ENCODE measurements at places on chromosomes 7 and 10.
A peak's percentile ranks its signal among the peaks of the same experiment; 100 is the strongest.

DNA sequence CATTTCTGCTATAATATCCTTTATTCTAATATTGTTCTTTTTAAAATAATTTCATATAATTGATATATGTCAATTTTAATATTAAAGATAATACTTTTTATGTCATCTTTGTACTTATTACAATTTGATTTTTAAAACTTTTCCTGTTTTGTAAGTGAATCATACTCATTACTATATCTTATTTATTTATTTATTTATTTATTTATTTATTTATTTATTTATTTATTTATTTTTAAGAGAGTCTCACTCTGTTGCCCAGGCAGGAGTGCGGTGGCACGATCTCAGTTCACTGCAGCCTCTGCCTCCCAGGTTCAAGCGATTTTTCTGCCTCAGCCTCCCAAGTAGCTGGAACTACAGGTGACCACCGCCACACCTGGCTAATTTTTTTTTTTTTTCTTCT, 215.3 kb downstream of the SUGCT start:
- DNase-seq: no peak

GRCh38 chr7:91946549-91946948, 5.9 kb downstream of the AKAP9 start:
- DNase-seq: no peak

DNA sequence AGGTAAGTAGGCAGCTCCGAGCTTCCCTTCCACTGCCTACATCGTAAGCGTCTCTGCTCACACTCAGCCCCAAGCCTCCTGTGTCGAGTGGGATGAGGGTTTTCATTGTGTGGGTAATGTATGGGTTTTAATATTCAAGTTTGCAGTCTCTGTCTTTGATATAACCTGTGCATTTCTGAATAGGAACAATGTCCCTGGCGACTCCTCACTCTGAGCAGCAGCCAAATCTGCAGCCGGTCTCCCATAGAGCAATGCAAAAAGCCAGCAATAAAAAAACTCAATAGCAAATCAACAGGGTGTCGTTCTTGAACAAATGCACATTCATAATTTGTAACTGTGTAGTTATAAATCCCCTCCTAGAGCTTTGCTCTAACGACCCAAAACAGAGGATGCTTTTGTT, 33.4 kb downstream of the PPP1R17 start:
- DNase-seq: no peak

- no peak for DNase-seq
These were observed 316.6 kb downstream of the PLXDC2 start for GRCh38 chr10:20132816-20133215.

DNA sequence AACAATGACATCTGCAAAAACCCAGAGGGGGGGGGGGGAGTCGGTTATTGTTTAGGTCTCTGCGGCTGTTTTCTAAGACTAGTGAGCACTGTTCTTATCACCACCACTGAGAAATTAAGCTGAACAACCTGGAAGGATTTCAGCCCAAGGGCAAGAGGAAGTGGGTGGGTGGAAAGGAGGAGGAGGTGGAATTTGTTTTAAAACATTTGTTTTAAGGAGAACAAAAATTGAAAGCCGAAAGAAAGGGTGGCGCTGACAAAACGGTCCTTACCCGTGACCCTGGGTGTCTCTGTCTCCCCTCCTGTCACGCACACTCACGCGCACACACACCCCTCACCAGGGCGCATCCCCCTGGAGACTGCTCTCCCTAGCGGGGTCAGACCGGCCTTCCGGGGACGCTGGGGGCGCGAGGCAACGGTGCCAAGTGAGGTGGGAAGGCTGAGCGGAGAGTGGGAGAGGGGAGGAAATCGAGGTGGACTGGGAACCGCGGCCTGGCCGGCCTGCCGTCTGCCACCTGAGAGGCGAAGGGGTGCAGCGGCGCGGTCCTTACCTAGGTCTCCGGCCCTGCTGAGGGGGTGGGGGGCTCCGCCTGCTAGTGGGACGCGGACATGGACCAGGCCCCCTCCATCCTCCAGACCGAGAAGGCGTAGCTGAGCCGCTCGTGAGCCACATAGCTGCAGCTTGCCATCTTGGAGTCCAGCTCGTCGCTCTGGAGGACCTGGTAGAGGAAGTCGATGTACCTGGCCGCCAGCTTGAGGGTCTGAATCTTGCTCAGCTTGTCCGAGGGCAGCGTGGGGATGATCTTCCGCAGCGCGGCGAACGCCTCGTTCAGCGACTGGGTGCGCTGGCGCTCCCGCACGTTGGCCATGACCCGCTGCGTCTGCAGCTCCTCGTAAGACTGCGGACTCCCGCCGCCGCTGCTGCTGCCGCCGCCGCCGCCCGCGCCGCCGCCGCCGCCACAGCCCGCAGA, 1.0 kb downstream of the TWIST1 start:
- DNase-seq: peak; percentile 70

- no peak for DNase-seq
These were observed 9.1 kb downstream of the PRPS1L1 start for GRCh38 chr7:18018296-18019215.

DNA sequence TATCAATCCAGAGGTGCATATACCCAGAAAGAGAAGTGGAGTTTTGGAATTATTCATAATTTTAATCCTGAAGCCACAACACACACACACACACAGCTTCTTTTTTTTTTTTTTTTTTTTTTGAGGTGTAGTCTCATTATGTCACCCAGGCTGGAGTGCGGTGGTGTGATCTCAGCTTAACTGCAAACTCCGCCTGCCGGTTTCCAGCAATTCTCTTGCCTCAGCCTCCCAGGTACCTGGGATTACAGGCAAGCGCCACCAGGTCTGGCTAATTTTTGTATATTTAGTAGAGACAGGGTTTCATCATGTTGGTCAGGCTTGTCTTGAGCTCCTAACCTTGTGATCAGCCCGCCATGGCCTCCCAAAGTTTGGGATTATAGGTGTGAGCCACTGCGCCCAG, 35.4 kb downstream of the TET1 start:
- DNase-seq: no peak

- no peak for DNase-seq
These were observed 56.3 kb downstream of the NRP1 start for GRCh38 chr10:33278198-33278597.

Data from COLO829 (cell line).